Adrenal gland (tissue), 19 donors: ENCODE measurements at places on chromosomes 16 and 17. TPM values are rescaled to one million over a fixed set of nuclear protein-coding genes. Genes with fewer than 3 reads are reported as not detected.

KIF2B gene
- not detected for total RNA-seq

SEZ6 gene
- not detected for total RNA-seq

TMEM235 gene
- total RNA-seq: not detected

CHMP1A gene
- 100.0 TPM for total RNA-seq

XYLT1 gene
- 16.6 TPM for total RNA-seq

CCDC144A gene
- total RNA-seq: 3.8 TPM

- no peak overlapping the region for H3K27ac ChIP-seq
- H3K4me1 ChIP-seq: peaks cover 4% of the 10 kb centered on the region
- H3K36me3 ChIP-seq: no peaks in the 10 kb centered on the region
These were observed 10.4 kb upstream of the CHMP6 start for GRCh38 chr17:80981062-80981902.

DNA sequence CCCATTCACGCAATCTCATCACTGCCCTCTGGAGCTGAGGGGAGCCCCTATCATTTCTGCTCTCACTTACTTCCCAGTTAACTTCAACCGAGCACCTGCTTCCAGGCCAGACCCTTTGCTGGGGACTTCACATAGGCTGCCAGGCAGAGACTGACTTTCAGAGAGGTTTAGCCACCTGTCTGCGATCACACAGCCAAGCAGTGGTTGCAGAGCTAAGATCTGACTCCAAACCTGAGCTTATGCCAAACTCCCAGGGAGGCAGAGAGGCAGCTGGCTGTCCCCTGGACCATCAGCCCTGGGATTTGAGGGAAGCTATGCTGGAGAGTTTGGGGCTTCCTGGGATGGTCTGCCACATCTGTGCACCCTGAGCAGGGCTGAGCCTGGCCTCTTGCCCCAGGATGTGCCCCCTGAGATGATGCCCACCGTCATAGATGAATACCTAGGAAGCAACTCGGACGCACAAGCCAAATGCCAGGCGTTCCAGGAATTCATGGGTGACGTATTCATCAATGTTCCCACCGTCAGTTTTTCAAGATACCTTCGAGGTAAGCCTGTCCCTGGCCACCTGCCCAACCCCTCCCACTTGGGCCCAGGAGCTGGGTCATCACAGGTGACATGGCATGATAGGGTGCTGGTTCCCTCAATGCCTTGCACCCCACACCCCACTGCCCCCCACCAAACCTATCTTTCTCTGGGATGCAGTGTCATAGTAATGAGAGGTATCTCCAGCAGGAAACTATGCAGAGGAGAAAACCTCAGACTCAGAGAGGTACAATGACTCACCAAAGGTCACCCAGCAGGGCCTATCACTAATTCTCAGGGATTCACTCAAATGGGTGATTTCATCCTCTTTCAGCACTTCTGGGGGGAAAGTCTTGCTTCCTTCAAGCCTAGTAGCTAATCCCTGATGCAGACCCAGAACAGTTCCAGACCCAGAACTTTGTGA lies 10.0 kb downstream of the CES3 start:
- no peak overlapping the region for H3K27ac ChIP-seq
- no peak overlapping the region for H3K4me3 ChIP-seq
- H3K36me3 ChIP-seq: no peaks in the 10 kb centered on the region

DNA sequence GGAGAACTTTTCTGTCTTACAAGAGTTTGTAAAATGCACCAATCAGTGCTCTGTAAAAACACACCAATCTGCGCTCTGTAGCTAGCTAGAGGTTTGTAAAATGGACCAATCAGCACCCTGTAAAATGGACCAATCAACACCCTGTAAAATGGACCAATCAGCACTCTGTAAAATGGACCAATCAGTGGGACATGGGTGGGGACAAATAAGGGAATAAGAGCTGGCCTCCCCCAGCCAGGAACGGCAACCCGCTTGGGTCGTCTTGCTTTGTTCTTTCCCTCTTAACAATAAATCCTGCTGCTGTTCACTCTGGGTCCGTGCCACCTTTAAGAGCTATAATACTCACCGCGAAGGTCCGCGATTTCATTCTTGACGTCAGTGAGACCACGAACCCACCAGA lies 18.5 kb upstream of the KCNG4 start:
- no peak overlapping the region for H3K4me3 ChIP-seq
- no peak for DNase-seq
- H3K36me3 ChIP-seq: no peaks in the 10 kb centered on the region
- H3K27me3 ChIP-seq: no peaks in the 10 kb centered on the region

DNA sequence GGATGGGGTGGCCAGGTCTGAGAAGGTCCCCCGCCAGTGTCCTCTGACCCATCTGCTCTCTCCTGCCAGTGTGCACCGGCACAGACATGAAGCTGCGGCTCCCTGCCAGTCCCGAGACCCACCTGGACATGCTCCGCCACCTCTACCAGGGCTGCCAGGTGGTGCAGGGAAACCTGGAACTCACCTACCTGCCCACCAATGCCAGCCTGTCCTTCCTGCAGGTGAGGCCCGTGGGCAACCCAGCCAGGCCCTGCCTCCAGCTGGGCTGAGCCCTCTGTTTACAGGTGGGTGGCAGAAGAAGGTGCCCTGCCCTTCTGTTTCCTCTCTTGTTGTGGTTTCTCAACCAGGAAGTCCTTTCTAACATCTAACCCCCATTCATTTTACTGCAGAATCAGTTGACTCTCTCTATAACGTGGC lies 7.1 kb downstream of the ERBB2 start:
- no peaks in the 10 kb centered on the region for H3K27me3 ChIP-seq
- no peaks in the 10 kb centered on the region for H3K36me3 ChIP-seq
- H3K4me3 ChIP-seq: no peak overlapping the region
- no peak for DNase-seq

DNA sequence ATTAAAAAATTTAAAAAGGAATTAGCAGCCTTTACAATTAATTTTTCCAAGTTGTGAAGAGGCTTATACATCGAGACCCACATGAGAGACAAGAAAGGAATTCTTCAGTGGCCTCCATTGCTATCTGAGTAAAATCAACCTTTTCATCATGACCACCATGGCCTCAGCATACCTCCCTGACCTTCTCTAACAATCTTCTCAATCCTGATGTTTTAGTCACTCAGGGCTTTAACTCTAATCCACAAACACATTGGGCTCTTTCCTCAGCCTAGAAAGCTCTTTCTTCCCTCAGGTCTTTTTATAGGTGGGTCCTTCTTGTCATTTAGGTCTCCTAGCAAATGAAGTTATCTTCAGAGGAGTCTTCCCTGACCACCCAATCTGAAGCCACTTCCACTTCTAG lies 46.4 kb downstream of the SPOP start:
- DNase-seq: no peak
- no peak overlapping the region for H3K4me3 ChIP-seq
- no peaks in the 10 kb centered on the region for H3K27me3 ChIP-seq
- H3K4me1 ChIP-seq: peaks cover 82% of the 10 kb centered on the region

GRCh38 chr16:16101585-16101984 lies 121.7 kb downstream of the ABCC6 start:
- H3K4me1 ChIP-seq: no peaks in the 10 kb centered on the region
- no peak overlapping the region for H3K4me3 ChIP-seq
- no peak overlapping the region for H3K27ac ChIP-seq

GRCh38 chr16:86214326-86215232 lies 295.7 kb upstream of the FOXF1 start:
- no peaks in the 10 kb centered on the region for H3K36me3 ChIP-seq
- no peak overlapping the region for H3K4me3 ChIP-seq
- no peaks in the 10 kb centered on the region for H3K27me3 ChIP-seq
- peaks cover 3% of the 10 kb centered on the region for H3K4me1 ChIP-seq
- peak; percentile 22 for DNase-seq

DNA sequence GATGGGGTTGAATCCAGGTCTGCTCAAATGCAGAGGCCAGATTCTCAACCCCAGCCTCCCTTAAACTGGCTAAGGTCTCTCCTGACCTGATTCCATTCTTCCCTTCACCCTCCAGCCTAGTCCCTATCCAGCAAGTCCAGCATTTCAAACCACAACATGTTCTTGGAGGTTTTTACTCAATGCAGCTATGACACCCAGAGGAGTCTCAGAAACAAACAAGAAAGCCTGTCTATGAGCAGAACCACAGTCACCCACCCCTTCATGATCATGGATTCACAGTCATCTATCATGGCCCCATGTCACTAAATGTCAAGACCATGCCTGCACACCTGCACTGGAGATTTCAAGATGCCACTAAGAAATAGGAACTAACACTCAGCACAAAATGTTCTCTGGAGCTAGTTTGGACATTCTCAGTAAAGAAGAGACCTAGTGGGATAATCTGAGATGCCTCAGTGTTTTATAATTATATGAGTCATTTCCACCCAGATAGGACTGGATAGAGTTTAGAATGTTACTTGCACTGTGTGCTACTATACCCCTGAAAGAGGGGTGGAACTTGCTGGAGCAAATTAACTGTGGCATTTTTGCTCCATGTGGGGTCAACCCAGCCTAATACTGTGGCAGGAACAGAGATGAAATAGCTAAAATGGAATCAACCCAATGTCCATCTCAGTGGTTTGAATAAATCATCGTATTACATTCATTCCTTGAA lies 9.5 kb upstream of the METTL22 start:
- no peak overlapping the region for H3K4me3 ChIP-seq
- H3K27me3 ChIP-seq: peaks cover 6% of the 10 kb centered on the region
- no peaks in the 10 kb centered on the region for H3K4me1 ChIP-seq
- no peak for DNase-seq
- H3K36me3 ChIP-seq: no peaks in the 10 kb centered on the region

DNA sequence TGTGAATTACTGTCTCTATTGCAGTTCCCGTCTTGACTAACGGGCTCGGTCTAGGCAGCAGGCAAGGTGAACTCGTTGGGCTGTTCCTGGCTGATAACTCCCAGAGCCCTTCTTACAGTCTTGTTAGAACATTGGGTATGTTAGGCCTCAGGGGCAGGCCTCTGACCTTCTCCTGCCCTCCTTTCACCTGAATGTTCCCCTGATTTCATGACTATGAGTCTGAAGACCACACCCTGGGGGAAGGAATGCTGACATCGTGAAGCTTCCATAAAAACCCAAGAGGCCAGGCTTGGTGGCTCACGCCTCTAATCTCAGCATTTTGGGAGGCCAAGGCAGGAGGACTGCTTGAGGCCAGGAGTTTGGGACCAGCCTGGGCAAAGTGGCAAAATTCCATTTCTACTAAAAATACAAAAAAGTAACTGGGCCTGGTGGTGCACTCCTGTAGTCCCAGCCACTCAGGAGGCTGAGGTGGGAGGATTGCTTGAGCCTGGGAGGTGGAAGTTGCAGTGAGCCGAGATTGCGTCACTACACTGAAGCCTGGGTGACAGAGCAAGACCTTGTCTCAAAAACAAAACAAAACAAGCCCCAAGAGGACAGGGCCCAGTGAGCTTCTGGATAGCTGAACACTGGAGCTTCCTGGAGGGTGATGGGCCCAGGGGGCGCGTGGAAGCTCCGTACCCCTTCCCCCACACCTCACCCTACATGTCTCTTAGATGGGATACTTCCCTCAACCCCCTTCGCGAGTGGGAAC lies 47.8 kb upstream of the FBXO47 start:
- H3K4me3 ChIP-seq: no peak overlapping the region
- no peaks in the 10 kb centered on the region for H3K4me1 ChIP-seq
- no peaks in the 10 kb centered on the region for H3K27me3 ChIP-seq
- DNase-seq: no peak
- H3K27ac ChIP-seq: no peak overlapping the region
